ENCODE measurements at places on chromosomes 7 and 10. TPM values are rescaled to one million over a fixed set of nuclear protein-coding genes. Genes with fewer than 3 reads are reported as not detected.

TET1 gene
- 6.9 TPM for total RNA-seq

PRSS37 gene
- total RNA-seq: not detected

MASTL gene
- 7.5 TPM for total RNA-seq

GPR37 gene
- 3.2 TPM for total RNA-seq

DNA sequence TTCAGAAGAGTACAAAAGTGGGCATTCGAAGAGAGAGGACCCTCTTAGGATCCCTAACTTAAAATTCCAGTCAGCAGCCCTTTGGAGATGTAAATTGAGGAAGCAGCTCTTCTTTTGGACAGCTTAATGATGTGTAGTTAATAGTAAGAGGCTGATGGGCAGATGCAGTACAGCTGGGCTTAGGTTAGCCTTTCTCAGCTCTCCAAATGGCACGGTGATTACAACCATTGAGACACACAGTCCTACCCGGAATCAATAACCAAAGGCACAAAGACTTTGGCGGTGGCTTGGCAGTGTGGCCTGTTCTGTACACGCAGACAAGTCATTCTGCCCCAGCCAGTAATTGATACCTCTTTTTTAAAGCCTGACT is 26.8 kb downstream of the GAD2 start:
- no peak for DNase-seq

- no peak for DNase-seq
These were observed 5.5 kb upstream of the PLAU start for GRCh38 chr10:73905256-73906020.

GRCh38 chr10:43064331-43065075 is 12.4 kb upstream of the RET start:
- no peak for DNase-seq

DNA sequence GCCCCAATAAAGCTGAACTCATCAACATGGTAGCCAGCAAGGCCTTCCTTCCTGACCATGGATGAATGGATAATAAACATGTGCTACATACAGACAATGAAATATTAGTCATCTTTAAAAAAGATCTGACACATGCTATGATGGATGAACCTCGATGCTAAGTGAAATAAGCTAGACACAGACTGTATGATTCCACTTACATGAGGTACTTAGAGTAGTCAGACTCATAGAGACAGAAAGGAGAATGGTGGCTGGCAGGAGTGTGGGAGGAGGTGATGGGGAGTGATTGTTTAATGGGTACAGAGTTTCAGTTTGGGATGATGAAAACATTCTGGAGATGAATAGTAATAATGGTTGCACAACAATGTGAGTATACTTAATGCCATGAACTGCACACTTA is 114.1 kb upstream of the SORCS3 start:
- no peak for DNase-seq

DNA sequence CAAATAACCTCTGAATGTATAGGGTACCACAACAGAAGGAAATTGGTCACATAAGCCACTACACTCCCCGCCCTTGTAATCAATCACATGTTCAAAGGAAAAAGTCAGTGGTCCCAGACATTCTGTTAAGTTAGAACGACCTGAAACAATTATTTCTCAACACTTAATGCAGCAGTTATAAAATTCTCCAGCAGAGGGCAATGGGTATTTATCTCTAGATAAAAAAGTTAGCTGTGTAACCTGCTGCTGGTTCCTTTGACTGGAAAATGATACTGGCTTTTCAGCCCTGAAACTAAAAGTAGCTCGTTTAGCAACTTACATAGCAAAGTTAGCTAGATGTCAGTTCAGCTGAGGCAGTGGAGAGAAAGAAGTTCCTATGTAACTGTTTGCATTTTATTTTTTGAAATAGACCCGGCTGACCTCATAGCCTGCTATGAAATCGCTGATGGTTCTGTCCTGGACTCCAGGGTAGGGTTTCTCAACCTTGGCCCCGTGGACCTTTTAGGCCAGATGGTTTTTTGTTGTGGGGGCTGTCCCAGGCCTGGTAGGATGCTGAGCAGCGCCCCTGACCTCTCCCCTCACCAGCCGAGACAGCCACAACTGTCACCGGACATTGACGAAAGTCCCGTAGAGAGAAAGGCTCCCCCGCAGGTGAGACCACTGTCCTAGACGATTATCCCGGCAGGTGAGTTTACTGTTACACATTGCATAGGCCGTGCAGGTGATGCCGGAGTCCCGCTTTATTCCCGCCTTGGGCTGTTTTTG is 40.2 kb upstream of the PROSER2 start:
- no peak for DNase-seq

DNA sequence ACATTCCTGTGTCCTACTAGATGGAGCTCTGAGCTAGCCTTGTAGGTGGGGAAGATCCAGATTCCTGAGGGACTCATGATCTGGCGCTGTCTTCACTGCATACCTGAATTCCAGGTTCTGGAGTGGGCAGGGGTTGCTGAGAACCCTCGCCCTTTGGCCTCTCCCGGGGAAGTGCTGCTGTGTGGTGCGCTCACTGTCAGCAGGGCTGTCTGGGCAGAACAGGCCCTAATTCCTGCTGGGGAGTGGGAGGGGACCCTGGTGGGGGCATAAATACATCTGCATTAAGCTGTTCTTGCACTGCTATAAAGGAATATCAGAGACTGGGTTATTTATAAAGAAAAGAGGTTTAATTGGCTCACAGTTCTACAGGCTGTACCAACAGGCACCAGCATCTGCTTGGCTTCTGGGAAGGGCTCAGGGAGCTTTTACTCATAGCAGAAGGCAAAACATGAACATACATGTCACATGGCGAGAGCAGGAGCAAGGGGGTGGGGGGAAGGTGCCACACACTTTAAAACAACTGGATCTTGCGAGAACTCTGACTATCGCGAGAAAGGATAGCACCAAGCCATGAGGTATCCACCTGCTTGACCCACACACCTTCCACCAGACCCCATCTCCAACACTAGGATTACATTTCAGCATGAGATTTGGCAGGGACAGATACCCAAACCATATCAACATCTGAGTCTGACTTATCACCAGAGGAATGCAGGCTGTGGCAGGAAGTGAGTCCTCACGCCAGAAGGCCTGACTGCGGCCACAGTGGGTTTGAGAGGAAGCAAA is 115.0 kb downstream of the ADCY1 start:
- peak; percentile 34 for DNase-seq

DNA sequence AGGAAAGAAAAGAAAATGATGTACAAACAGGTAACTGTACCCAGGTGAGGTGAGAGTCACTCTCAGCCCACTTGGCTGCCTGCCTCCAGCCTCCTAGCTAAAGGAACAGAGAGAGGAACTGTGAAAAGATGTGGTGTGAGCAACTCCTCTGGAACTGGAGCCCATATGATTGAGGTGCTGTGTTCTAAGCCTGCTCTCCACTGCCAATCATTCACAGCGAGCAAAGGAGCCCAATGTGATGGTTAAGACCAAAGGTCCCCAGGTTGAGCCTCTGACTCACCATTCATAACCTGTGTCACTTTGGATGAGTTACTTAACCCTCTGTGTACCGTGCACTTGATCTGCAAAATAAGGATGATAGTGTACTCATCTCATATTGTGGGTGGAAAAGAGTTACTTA is 868.1 kb upstream of the AUTS2 start:
- no peak for DNase-seq

DNA sequence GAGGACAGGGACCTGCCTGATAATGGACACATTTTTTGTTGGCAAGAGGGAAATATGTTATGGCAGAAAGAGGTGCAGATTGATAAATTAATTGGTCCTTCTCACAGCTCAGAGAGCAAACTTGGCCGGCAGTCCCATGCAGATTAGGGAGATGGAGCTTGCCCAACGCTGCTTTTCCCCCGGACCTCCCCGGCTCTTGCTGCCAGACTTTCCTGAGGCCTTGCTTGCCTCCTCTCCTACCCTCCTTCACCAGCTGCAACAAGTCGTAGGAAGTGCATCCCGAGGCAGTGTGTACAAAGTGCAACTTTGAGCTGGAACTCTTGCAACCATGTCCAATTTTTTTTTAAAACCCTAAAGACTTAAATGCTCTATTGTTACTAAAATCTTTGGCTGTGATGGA is 215.5 kb downstream of the LRMDA start:
- DNase-seq: no peak

DNA sequence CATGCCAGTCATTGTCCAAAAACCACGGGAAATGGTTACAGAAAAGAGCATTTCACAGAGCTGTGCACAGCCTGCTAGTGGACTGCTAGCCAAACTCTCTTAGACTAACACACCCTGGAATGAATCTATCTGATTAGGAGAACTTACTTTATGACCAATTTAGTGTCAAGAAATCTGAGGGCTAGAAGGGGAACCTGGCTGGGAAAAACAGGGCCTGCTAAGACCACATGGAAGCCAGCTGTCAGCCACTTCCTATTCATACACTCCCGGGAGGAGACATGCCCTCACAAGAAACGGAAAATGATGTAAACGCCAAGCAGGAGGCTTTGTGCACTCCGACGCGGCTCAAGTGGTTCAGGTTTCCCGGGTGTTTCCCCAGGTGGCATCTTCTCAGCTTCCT is 54.8 kb downstream of the MPP7 start:
- no peak for DNase-seq
